ENCODE measurements at places on chromosomes 6 and 20.

- DNase-seq, result peak; percentile 26
Measured at GRCh38 chr20:32536851-32537656, 48.1 kb downstream of the NOL4L start.

DNA sequence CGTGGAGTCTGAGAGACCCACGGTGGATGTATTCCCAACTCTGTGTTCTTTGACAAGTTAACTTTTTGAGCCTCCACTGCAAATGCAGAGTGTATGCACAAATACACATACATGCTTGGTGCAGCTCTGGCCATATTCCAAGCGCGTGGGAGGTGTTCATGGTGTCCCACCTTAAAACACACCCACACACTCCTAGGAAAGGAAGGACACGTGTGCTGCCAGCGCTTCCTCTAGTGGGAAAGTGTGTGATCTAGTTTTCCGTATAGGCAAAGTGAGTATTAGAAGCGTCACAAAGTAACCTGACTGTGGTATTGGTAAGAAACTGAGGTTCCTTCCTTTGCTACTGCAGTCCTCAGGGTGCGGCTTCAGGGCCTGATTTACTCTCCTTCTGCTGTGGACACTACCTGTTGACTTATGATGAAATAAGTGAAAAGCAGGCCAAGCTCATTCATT, 36.0 kb upstream of the MPC1 start:
- no peak for DNase-seq

- DNase-seq, result no peak
Measured at GRCh38 chr20:63895952-63896263, 982 bp downstream of the DNAJC5 start.

DNA sequence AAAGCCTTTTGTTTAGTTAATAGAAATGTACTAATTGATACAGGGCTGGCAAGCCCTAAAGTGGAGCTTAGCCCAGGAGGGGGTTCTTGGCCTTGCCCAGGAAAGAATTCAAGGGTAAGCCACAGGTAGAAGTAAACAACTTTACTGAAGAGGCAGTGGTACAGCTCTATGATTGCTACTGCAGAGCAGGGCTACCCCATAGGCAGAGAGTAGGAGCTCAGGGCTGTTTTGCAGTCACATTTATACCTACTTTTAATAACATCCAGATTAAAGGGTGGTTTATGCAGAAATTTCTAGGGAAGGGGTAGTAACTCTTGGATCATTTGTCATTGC, 680.4 kb upstream of the GJE1 start:
- DNase-seq, result no peak

DNA sequence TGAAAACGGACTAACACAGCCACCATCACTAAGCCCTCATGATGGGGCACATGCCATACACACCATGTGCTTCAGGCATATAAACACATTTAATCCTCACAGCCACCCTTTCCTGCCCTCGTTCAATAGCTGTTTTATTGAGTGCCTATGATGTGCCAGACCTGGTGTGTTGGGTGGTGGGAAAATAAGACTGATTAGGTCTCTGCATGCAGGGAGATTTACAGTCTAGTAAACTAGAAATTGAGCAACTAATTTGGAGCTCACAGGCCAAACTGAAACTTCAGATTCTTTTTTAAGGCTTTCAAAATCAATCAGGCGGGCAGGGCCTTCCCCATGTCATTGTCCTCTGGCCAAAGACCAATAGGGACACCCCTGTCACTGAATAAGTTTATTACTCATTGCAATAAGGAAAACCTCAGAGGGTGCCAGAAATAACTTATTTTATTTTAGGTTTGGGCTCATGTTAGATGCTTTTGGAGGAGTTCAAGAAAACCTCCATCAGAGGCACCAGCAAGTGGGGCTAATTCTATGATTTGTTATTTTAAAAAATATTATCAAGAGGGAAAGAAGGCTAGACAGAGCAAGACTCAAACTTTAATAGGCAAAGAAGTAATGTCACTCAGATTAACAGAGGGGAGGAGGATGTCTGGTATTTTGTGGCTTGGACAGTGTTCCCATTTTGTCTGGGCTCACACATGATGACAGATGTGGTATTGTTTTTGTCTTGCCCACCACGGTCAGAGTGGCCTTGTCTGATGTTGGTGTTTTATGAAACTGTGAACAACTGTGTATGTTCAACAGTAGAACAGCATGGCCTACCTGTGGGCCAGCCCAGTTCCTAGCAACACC, 12.0 kb downstream of the ZFP64 start:
- DNase-seq, result no peak

Data from HEK293T (cell line).